ENCODE measurements at places on chromosomes 6 and 20. TPM values are rescaled to one million over a fixed set of nuclear protein-coding genes. Genes with fewer than 3 reads are reported as not detected.
A peak's percentile ranks its signal among the peaks of the same experiment; 100 is the strongest.

GRCh38 chr6:159169193-159169555 lies at the start of gene FNDC1:
TSS of gene FNDC1 (plus strand) at chr6:159169400. CDS start at chr6:159169597, 197 bp downstream.
- peaks cover 16% of the 10 kb centered on the region for H3K4me1 ChIP-seq
- H3K27ac ChIP-seq = no peak within 1 kb of the TSS
- no peak for DNase-seq

DNA sequence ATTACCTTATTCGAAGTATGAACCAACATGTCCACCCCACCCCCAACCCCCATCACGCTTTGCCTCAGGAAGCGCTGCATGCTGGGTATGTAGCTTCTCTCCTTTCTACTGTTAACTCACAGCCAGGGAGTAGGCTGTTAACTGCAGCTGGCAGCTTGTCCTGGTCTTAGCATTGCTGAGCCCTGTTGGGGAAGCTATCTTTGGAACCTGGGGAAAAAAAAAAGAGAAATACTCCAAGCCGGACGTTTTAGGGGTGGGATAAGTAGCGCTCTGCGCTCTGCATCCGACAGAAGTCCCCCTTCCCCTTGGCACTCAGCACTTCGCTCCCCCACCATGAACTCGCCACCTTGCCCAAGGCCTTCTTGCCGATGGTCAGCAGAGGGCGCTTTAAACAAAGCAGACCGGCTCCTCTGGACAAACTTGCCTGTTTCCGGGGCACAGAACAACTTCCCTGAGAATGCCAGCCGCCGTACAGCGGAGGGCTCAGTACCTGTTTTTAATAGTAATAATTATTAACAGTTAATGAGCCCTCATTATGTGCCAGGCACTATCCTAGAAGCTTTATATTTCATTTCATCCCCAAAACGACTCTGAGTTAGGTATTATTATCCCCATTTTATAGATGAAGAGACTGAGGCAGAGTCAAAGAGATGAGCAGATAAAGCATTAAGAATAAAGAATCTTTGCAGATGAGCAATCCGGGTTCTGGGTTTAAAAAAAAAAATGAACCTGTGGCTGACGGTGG lies 35.2 kb upstream of the MDFI start:
- no peak overlapping the region for H3K4me3 ChIP-seq
- H3K27ac ChIP-seq = no peak overlapping the region

DNA sequence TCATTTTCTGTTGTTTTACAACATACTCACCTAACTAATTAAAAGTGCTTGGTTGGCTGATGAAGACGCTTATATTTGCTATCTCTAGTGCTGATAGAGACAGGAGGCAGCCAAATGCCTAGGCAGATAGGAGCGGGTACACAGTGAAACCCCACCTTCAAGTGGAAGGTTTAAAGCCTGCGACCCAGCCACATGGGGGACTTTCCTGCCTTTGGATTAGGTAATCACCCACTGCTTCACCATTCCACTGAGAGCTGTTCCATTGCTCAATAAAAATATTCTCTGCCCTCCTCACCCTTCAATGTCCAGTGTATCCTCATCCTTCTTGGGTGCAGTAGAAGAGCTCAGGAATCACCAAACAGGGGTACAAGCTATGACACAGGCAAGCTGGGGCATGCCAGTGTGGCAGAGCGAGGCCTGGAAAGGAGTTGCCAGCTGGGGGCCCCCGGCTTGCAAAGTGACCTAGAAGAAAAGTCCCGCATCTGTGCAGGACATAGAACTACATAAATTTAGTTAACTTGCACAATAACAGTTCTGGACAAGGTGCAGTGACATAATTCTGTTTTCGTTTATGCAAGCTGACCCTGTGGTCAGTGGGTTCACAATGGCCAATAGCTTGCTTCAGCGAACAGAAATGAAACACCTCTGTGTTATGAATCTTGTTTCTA lies 112.0 kb upstream of the MLIP start:
- H3K27me3 ChIP-seq = no peaks in the 10 kb centered on the region
- no peak for DNase-seq
- no peaks in the 10 kb centered on the region for H3K4me1 ChIP-seq
- no peak overlapping the region for H3K4me3 ChIP-seq
- H3K36me3 ChIP-seq = no peaks in the 10 kb centered on the region
- no peak overlapping the region for H3K27ac ChIP-seq

DNA sequence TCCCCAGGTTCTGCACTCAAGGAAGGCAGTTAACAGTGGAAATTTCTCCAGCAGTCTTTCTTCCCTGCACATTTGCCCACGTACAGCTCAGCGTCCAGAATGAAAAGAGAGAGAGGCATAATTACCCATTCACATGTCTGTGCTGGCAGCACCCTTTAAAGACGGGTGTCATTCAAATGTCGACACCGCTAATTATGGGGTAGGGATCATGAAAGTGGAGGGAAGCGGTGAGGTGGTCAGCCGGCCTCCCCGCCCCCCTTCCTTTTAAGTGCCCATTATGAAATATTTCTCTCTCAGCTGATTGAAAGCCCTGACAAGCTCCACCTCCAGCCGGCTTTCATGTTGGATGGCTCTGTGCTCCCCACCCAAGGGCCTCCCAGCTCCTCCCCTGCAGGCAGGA lies 246.1 kb downstream of the BMP7 start:
- H3K27me3 ChIP-seq = peaks cover 13% of the 10 kb centered on the region
- no peak for DNase-seq
- no peak overlapping the region for H3K4me3 ChIP-seq
- no peak overlapping the region for H3K27ac ChIP-seq
- no peaks in the 10 kb centered on the region for H3K36me3 ChIP-seq

- peaks cover 59% of the 10 kb centered on the region for H3K4me1 ChIP-seq
- H3K36me3 ChIP-seq = peaks cover 64% of the 10 kb centered on the region
- no peak overlapping the region for H3K4me3 ChIP-seq
- DNase-seq = no peak
- no peak overlapping the region for H3K27ac ChIP-seq
These were observed 118.1 kb downstream of the PREX1 start for GRCh38 chr20:48709744-48710143.

- peaks cover 39% of the 10 kb centered on the region for H3K36me3 ChIP-seq
- no peak for DNase-seq
- H3K4me1 ChIP-seq = peaks cover 23% of the 10 kb centered on the region
- no peak overlapping the region for H3K4me3 ChIP-seq
- H3K27me3 ChIP-seq = no peaks in the 10 kb centered on the region
These were observed 5.0 kb downstream of the SPATA2 start for GRCh38 chr20:49910340-49910706.

DNA sequence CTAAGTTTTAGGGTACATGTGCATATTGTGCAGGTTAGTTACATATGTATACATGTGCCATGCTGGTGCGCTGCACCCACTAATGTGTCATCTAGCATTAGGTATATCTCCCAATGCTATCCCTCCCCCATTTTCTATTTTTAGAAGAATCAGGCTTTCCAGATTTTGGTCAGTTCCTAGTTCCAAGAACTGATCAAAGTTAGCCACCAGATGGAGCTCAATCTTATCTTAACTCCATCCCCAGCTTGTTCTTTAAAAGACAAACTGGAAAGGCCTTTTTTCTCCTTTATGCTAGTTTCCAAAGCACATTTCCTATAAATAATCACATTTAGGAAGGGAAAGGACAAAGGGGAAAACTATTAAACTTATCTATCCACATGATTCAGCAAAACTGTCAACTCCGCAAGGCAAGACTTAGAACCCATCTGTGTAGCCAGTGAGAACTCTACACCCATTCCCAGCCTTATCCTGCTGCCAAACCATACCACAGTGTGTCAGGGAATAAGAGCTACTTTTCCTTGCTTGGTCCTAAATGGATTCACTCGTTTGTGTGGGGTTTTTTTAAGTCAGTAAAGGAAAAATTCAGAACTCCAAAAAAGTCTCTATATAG lies 22.8 kb upstream of the KHDC1 start:
- no peaks in the 10 kb centered on the region for H3K4me1 ChIP-seq
- no peaks in the 10 kb centered on the region for H3K36me3 ChIP-seq
- no peak overlapping the region for H3K4me3 ChIP-seq
- DNase-seq = no peak

- no peak overlapping the region for H3K27ac ChIP-seq
- no peaks in the 10 kb centered on the region for H3K36me3 ChIP-seq
- H3K4me3 ChIP-seq = peak overlapping the region; percentile 42
- no peaks in the 10 kb centered on the region for H3K27me3 ChIP-seq
- DNase-seq = no peak
These were observed 1760.2 kb upstream of the DEFB115 start for GRCh38 chr20:29497261-29497671.

DNA sequence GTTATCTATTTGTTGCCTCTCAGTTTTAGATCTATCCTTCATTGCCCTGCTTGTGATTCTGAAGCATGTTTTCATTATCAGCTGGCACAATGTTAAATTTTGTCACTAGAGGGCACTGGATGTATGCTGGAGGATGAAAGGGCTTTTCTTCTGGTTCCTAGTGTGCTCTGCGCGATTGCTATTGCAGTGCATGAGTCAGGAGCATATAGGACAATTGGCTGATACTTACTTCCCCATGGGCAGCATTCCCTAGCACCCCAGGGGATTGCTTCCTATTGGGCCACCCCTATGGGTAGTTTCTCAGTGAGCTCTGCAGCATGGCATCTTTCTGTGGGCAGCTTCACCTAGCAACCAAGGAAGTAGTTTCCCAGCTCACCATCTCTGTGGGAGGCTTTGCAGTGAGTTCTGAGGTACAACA lies 280.3 kb upstream of the SYNCRIP start:
- no peaks in the 10 kb centered on the region for H3K4me1 ChIP-seq
- H3K27me3 ChIP-seq = no peaks in the 10 kb centered on the region
- H3K27ac ChIP-seq = no peak overlapping the region
- no peaks in the 10 kb centered on the region for H3K36me3 ChIP-seq
- no peak for DNase-seq
- no peak overlapping the region for H3K4me3 ChIP-seq

DNA sequence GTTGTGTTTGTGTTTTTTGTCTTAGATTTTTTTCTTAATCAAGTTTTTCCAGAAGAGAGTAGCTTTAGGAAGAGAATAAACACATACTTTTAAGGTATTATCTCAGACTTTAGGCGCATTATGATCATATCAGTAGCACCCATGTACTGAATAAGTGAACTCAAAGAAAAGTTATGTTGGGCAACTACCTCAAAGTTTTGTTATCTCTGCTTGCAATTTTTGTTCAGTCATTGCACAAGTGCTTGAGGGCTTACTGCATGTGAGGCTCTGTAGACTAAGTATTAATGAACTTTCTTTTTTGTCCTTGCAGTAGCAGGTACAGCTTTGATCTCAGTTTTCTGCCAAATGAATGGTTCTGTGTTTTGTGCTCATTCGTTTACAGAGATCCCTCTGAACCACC lies 189.0 kb downstream of the SLC16A10 start:
- H3K27me3 ChIP-seq = no peaks in the 10 kb centered on the region
- H3K4me3 ChIP-seq = no peak overlapping the region
- H3K36me3 ChIP-seq = peaks cover 59% of the 10 kb centered on the region
- DNase-seq = no peak

ERVFRD-1 gene
- total RNA-seq = not detected

- H3K27me3 ChIP-seq = peaks cover 13% of the 10 kb centered on the region
- H3K4me3 ChIP-seq = no peak overlapping the region
- H3K36me3 ChIP-seq = no peaks in the 10 kb centered on the region
- H3K4me1 ChIP-seq = no peaks in the 10 kb centered on the region
These were observed 63.4 kb downstream of the RNF182 start for GRCh38 chr6:13988049-13988738.

DNA sequence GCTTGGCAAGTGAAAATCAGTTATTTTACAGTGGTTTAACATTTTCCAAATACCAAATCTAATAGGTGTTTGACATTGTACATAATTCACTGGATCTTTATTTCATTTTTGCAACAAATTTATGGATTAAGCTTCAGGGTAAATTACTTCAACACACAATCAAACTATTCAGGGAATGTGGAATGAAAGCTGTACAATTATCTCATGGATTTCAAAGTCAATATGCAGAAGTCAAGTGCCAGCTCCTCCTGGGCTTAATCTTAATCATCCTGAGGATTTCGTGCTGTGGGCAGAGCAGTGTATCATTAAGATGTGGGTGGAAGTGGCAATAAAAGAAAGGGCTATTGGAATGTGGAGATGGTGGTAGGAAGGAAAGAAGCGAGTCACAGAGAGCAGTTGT lies 548.8 kb downstream of the COL12A1 start:
- no peaks in the 10 kb centered on the region for H3K4me1 ChIP-seq
- no peak overlapping the region for H3K4me3 ChIP-seq
- no peak overlapping the region for H3K27ac ChIP-seq
- no peaks in the 10 kb centered on the region for H3K36me3 ChIP-seq
- DNase-seq = no peak

GRCh38 chr6:130676077-130676772 lies 151.0 kb upstream of the SMLR1 start:
- no peak overlapping the region for H3K27ac ChIP-seq
- no peak overlapping the region for H3K4me3 ChIP-seq
- H3K4me1 ChIP-seq = no peaks in the 10 kb centered on the region
- no peak for DNase-seq
- H3K36me3 ChIP-seq = no peaks in the 10 kb centered on the region

DNA sequence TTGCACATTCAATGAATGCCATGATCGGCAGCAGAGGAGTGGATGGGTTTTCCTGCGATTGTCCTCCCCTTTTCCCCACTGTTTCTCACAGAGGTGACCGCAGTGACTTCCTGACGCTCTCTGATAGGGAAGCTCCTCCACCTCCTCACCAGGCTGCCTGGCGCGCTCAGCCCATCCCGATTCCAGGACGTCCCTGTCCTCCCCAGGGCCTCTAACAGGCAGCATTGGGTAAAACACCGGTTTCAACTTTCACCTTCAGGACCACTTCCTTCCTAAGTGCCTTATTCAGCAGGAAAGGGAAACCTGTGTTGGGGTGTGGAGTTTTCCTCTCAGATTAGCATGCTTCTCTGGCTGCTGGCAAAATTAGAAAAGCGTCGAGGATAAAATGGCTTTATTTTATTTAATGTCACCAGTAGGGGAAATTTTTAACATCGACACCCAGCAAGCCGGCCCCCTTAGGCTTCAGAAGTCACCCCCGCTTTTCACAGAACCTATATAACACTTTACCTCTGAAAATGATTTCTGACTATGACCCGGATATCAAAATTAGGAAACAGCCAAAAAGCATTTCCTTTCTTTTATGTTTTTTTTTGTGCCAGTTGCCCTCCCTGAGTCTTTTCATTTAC lies 570.4 kb upstream of the GJE1 start:
- no peaks in the 10 kb centered on the region for H3K27me3 ChIP-seq
- H3K27ac ChIP-seq = no peak overlapping the region
- peak overlapping the region; percentile 36 for H3K4me3 ChIP-seq
- no peak for DNase-seq
- peaks cover 9% of the 10 kb centered on the region for H3K4me1 ChIP-seq

GRCh38 chr6:131694832-131695426 lies 6.3 kb downstream of the OR2A4 start:
- H3K27ac ChIP-seq = no peak overlapping the region
- H3K4me3 ChIP-seq = no peak overlapping the region
- DNase-seq = peak; percentile 9
- no peaks in the 10 kb centered on the region for H3K4me1 ChIP-seq
- H3K27me3 ChIP-seq = no peaks in the 10 kb centered on the region

- no peak overlapping the region for H3K4me3 ChIP-seq
- H3K27me3 ChIP-seq = peaks cover 2% of the 10 kb centered on the region
- no peak overlapping the region for H3K27ac ChIP-seq
- no peaks in the 10 kb centered on the region for H3K36me3 ChIP-seq
- DNase-seq = no peak
These were observed 6.3 kb upstream of the PARD6B start for GRCh38 chr20:50724851-50725723.
